ENCODE measurements at places on chromosomes 7 and 10.

DNA sequence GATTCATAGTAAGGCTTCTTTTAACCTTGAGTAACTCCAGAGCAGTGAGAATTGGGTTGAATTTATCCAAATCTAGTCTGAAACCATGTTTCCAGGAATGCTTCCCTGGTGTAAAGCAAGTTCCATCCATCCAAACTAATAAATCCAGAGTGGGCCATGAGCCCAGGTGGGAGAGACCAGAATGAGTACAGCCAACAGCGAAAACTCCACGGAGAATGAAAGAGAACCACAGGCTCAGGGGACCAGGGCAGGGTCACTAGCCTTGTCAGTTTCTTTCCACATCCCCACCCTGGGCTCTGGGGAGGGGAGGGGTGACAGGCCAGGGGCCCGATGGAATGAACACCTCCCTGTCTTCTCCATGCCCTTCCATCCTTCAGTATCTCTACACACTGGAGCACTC is 180.1 kb downstream of the NEURL1 start:
- DNase-seq, result no peak

DNA sequence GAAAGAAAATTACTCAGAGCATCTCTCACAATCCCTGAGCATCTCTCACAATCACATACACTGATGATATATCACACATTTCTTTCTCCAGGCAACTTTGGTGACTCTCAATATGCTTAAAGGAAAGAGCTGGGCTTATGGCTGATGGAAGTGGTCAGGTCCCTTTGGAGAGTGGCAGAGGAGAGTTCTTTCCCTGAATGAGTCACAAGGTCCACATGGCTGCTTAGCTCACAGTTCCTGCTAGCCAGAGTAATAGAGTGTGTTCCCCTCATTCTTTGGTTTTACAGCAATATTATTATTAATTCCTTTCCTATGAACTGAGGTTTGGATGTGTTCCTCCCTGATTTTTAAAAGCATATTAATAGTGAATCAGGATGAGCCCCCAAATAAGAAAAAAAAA is 287.4 kb downstream of the C7orf25 start:
- DNase-seq, result no peak

- DNase-seq, result no peak
Measured at GRCh38 chr7:112444505-112444904, 5.8 kb upstream of the IFRD1 start.

DNA sequence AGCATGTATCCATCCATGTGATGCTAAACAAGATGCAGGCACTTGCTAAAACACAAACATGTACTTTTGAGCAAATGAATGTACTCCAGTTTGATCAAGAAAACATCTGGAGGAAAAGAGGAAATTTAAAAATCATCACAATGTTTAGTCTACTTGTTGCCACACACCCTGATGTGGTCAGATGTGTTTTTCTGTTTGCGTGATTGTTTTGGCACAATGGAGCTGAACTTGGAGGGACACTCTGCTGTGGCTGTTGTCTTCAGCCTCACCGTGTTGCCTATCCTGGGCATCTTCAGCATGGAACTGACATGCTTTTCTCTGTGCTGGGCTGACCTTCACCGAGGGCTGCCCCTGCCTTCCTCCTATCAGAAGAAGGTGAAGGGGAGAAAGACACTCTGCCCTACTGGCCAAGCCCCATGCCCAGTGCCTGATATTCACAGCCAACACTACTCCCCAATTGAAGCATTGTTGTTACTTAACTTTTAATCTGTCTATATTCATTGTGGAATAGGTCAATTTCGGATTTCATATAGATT is 268.3 kb upstream of the IGFBP3 start:
- DNase-seq, result no peak

DNA sequence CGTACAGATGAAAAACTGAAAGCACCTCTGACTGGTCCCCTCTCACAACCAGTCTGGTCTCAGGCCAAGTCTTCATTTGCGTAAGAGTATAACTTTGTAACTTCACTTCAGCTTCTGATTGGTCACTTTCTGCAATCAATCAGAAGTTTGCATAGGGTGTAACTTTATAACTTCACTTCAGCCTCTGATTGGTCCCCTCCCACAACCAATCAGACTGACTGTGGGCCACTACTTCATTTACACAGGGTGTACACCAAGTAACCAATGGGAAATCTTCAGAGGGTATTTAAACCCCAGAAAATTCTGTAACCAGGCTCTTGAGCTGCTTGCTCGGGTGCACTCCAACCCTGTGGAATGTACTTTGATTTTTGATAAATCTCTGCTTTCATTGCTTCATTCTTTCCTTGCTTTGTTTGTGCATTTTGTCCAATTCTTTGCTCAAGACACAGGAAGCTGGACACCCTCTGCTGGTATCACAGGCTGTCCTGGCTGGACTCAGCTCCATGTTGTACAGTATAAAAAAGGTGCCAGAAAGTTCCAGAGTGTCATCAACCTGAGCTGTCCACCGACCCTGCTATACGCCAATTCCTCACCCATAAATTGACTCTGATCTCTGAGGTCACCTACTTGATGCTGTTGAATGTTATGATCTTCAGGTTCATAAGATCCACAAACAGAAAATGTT is 74.5 kb downstream of the COBL start:
- DNase-seq, result no peak

- no peak for DNase-seq
Measured at GRCh38 chr10:58371473-58371872, 13.7 kb upstream of the TFAM start.
